ENCODE measurements at places on chromosomes 1 and 21.

- ATAC-seq = peak; percentile 53
Measured at GRCh38 chr1:177119311-177119710, 45.2 kb downstream of the ASTN1 start.

- ATAC-seq = peak; percentile 45
Measured at GRCh38 chr1:145879775-145880174, 5.9 kb downstream of the ANKRD35 start.

- no peak for ATAC-seq
Measured at GRCh38 chr1:64051796-64052195, 151.6 kb upstream of the UBE2U start.

- ATAC-seq = peak; percentile 98
Measured at GRCh38 chr21:43277481-43278351, 108.9 kb downstream of the CRYAA start.

- peak; percentile 75 for ATAC-seq
Measured at GRCh38 chr1:154786804-154787570, 83.1 kb downstream of the KCNN3 start.

DNA sequence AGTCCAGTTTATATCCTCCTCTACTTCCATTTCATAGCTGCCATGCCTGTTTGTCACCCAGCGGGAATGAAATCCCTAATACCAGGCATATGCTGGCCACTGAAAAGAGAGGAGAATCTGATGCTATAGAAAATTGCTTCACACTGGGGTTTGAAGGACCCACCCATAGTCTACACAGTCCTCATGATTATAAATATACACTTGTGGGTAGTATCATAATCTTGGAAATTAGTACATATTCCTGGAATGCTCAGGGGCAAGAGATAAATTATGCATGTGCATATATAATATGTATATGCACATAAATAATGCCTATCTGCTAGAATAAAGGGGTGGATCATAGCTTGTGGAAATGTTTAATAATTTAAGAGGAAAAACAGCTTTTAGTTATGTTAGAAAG is 105.8 kb downstream of the PRRX1 start:
- no peak for ATAC-seq

DNA sequence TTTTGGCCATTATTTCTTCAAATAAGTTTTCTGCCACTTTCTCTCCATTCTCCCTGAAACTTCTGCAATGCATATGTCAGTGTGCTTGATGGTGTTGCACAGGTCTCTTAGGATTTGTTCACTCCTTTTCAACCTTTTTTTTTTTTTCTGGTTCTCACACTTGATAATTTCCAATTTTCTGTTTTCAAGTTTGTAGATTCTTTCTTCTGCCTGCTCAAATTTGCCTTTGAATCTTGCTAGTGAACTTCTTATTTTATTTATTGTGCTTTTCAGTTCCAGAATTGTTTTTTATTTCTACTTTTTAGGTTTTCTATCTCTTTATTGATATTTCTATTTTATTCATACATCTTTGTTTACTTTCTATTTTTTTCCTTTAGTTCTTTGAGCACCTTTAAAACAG is 48.4 kb upstream of the PTPRC start:
- ATAC-seq = no peak

GRCh38 chr1:93614986-93615581 is 66.6 kb downstream of the BCAR3 start:
- no peak for ATAC-seq

DNA sequence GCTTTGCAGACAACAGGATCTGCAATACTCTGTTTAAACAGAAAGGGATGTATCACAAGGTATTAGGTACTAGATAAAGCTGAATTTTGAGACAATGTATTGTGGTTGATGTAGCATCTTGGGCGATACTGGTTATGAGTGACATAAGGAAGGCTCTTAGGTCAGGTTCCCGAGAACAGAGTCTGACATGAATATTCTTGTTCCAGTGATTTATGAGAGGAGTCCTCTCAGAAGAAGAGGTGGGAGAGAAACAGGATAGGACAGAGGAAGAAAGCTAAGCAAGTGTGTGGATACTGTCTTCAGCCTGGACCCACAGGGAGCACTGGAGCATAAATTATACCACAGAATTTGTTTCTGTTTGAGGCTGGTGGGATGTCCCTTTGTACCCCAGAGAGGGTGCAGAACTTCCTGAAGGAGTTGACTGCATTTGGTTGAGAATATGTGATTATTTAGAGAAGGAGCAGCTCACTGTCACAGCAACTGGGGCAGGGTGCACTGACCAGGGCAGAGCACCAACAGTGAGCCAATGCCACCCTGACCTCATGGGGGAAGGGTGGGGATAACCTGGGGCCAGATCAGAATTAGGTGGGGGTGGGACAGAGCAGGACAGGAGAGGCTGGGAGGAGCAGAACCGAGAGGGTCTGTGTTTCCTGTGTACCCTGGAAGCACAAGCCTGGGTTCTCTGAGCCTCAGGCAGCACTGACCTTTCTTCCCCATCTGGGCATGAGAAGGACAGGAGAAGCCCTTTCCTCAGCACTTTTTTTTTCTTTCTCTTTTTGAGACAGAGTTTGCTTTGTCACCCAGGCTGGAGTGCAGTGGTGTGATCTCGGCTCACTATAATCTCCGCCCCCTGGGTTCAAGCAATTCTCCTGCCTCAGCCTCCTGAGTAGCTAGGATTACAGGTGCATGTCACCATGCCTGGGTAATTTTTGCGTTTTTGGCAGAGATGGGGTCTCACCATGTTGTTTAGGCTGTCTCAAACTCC is 36.3 kb upstream of the SLC6A9 start:
- ATAC-seq = no peak

- no peak for ATAC-seq
Measured at GRCh38 chr1:173714441-173714758, 381 bp upstream of the KLHL20 start.

DNA sequence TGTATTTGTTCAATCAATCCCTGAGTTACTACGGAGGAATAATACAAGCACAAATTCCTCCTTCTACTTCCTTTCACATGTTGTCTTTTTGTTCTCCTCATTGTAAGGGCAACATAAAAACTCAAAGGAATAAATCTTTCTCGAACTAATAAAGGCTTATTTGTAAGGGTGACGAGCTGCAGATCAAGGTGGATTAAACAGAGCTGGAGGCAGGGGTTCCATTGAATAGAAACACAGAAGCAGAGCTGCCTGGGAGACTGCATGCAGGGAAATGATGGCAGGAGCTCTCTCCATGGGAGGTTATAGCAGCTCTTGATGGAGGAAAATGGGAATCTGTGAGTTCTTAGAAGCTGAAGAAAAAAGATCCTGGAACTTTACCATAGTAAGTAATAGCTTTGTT is 160.2 kb downstream of the CYYR1 start:
- ATAC-seq = peak; percentile 60

DNA sequence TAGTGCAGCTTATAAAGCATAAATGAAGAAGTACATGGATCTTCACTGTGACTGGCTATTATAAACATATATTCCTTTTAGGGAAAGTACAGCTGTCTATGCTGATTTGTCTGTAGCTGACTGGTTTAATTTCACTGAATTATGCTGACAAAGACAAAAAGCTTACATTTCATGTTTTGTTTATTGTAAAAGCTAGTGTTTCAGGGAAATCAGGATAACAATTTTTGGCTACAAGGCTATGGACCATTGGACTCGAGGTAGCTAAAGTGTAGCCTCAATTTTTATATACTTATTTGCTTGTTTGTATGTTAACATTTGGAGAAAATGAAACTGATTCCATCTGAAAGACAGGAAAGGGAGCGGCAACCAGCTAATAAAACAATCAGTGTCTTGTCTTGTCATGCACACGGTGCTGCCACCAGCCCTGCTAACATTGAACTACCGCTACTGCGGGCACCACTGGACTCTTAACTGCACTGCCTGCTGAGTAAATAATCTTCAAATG is 480.2 kb downstream of the COL11A1 start:
- no peak for ATAC-seq

- peak; percentile 78 for ATAC-seq
Measured at GRCh38 chr1:178382372-178382771, 114.4 kb downstream of the CLEC20A start.

- ATAC-seq = peak; percentile 55
Measured at GRCh38 chr1:70205071-70205433, 327 bp downstream of the LRRC40 start.

- peak; percentile 67 for ATAC-seq
Measured at GRCh38 chr1:23098463-23099170, 70.0 kb downstream of the LUZP1 start.

DNA sequence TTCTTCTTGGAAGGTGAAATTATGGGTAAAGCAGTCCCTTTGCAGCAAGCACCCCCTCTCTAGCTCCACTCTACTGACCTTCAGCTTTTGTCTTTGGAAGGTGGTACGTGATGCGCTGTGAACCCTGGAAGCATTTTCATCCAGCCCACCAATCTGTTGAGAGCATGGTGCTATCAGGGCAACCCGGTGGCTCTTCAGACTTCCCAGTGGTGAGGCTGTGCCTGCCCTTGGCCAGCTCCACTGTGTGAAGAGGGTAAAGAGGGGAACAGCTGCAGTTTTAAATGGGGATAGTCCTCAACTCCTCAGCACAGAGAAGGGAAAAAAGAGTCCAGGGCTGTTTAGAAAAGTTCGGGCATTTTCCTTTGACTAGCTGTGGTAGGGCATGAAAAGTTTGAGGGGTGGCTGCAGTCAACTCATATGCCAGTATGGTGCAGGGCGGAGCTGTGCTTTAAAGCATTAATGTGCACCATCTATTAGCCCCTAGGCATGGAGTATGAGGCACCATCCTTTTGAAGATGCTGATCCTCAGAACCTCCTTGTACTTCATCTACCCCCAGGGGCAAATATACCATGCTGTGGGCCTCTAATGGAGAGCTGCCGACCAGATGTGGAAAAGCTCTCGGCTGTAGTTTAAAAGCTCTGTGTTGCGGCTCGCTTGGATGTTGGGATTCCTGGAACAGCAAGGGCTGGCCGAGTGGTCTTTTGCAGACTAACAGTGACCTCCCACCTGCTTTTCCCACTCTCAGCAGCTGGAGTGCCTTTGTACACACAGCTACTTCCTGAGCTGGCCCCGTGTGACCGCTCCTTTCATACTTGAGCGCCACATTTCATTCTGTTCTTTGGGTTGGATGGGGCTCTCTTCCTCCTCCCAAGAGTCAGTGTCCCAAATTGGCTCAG is 123.0 kb downstream of the PEX14 start:
- no peak for ATAC-seq

DNA sequence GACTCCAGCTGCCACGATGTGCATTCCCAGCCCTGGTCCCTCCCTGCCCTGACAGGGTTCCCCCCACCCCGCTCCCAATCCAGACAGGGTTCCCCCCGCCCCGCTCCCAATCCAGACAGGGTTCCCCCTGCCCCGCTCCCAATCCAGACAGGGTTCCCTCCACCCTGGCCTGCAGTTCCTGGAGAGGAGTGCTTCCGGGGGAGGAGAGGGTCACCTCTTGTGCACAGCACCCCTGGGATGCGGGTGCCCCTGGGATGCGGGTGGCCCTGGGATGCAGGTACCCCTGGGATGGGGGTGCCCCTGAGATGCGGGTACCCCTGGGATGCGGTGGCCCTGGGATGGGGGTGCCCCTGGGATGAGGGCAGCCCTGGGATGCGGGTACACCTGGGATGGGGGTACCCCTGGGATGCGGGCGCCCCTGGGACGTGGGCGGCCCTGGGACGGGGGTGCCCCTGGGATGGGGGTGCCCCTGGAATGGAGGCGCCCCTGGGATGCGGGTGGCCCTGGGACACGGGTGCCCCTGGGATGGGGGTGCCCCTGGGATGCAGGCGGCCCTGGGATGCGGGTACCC is 36.7 kb upstream of the SLC19A1 start:
- ATAC-seq = no peak

GRCh38 chr1:240284656-240285414 is 193.2 kb downstream of the FMN2 start:
- peak; percentile 50 for ATAC-seq

DNA sequence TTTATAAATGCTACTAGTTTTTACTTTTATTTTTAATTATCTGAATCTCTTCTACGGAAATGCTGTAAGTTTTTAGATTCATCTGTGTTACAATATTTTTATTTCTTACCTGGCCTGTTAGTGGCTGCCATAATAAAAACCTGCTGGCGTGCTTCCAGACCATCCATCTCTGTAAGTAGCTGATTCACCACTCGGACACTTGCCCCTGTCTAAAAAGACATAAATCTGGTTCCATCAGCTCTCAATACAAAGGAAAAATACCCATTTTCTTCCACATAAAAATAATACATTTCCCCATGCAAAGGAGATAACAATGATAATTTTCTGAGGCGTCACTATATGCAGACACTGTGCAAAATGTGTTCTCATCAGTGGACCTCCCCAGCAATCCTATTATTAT is 62.0 kb downstream of the NVL start:
- no peak for ATAC-seq
